ENCODE measurements at places on chromosomes 2 and 18.

DNA sequence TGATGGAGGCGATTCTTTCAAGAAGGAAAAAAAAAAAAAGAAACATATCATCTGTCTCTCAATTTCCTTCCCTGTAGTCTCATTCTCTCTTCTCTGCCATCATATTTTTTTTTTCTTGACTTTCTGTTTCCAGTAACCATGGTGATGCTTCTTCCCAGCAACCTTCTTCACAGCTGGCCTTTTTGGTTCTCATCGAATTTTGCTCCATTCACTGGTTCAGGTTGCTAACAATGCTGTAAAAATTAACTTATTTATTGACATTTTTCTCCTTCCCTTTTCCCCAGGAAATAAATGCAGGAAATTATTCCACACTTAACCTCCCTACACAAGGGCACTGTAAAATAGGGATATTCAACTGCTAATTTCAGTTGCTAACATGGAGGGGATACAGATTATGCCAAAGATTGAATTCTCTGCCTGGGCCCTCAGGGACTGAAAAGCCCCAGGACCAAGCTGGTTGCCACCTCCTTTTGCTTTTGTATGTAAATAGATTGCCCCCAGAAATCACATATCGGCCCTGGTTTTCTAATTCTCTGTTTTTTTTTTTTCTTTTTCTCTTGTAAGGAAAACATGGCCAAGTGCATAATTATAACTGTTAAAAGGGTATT lies 154.7 kb downstream of the MAP2 start:
- no peak for DNase-seq

DNA sequence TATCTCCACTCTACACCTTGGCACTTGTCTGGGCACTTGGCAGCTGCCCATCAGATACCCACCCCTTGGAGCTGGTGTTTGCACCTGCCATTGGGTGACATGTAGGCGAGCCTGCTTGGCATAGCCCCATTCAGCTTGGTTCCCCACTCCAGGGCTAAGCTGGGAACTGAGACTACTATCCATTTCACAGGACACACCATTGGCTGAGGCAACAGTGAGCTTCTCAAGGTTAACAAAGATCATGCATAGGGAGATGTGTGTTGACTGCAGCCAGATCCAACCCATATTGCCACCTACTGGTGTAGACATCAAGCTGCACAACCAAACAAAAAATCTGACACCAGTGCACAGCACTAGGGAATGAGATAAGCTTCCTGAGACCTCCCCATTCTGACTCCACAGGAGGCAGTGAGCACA lies 1389.8 kb upstream of the TMEFF2 start:
- no peak for DNase-seq

- DNase-seq: no peak
These were observed 253.3 kb upstream of the TCF4 start for GRCh38 chr18:55841314-55841713.

DNA sequence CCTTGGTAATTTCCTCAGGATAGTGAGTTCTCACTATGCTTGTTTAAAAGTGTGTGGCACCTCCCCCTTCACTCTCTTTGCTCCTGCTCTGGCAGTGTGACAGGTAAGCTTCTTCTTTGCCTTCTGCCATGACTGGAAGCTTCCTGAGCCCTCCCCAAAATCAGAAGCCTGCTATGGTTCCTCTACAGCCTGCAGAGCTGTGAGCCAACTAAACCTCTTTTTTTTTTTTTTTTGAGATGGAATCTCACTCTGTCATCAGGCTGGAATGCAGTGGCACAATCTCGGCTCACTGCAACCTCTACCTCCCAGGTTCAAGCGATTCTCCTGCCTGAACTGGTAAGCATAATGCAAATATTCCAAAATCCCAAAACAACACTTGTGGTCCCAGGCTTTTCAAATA lies 80.0 kb downstream of the SOWAHC start:
- DNase-seq: no peak

DNA sequence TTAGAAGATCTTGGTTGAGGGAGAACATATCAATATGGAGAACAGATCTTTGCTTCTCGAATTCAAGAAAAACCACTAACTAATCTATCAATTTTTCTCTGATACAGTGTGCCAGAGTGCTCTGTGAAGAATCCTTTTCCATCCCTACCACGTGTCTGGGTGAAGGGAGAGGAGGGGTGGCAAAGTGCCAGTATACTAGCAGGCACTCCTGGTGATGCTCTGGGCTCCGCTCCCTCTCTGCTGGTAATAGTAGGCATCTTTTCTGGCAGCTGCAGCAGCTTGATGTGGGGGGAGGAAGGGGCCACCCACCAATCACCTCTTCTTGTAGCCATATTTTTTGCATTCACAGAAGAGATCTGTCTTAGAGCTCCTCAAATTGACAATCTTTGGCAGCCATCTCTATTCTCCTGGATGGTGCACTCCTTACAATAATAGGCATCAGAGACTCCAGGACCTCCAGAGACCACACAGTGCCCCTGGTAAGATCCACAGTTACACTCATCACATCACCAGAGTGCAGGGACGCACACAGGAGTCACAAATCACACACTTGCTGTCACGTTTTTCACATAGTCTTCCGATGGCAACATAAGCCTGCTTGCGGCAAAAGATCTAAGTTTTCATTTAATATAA lies 15.7 kb downstream of the STK39 start:
- DNase-seq: no peak

GRCh38 chr2:85240055-85240454 lies 87.7 kb downstream of the TGOLN2 start:
- DNase-seq: no peak

DNA sequence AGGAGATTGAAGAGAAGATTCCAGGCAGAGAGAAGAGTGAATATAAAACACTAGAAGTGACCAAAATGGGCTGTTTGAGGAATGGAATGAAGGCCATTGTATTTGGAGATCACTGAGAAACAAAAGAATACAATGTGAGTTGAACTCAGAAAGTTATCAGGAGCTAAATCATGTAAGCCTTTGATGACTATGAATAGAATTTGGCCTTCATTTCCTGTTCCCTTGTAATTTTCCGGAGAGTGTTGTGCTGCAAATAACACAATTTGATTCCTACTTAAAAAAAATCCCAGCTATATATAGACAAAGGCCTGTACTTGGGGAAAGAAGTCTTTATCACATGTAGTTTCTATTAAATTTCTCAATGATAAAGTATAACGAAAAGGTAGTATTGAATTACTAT lies 33.7 kb upstream of the KYNU start:
- DNase-seq: no peak

DNA sequence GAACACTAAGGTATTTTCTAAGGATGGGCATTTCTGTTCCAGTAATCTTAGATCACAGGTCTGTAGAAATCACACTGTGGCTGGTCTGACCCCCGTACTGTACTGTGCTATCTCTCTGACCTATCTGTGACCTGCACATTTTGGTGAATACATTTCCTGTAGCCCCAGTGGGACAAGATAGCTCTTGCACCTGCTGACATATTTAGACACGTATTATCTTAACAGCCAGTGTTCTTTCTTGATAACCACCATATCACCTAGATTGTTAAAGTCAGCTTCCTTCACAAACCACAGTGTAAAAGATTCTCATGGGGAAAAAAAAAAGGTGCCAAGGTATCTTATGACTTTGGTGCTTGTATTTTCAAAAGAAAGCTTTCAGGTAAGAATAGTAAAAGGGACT lies 39.8 kb upstream of the TMEM247 start:
- no peak for DNase-seq

DNA sequence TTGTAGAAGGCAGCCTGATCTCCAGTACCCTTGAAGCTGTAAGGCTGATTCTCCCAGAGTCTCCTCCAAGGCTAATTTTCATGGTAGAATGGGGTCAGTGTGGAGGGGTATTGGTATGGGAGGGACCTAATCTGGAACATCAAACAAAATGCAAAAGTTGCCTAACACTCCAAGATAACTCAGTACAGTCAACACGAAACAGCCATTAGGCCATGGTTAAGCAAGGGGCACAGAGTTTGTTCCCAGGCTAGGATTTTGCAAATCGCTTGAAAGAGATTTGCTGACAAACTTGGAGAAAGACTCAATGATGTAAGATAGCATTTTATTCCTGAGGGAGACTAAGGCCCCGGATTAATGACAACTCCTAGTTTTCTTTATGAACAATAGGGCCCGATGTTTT lies 5.4 kb downstream of the PID1 start:
- DNase-seq: no peak

All from activated naive CD4-positive, alpha-beta T cell (primary cell).